Psoas muscle (tissue), 8 donors: ENCODE measurements at places on chromosomes 4 and X. TPM values are rescaled to one million over a fixed set of nuclear protein-coding genes. Genes with fewer than 3 reads are reported as not detected.

The BEX5 gene
- 0.19 TPM for polyA plus RNA-seq

The OTC gene
- polyA plus RNA-seq = 0.34 TPM

- no peaks in the 10 kb centered on the region for H3K4me1 ChIP-seq
- H3K4me3 ChIP-seq = peak within 1 kb of the TSS; percentile 84
- H3K27me3 ChIP-seq = no peaks in the 10 kb centered on the region
- H3K27ac ChIP-seq = peak within 1 kb of the TSS; percentile 79
- H3K36me3 ChIP-seq = no peaks in the 10 kb centered on the region
- DNase-seq = peak; percentile 88
Observed at GRCh38 chrX:46836701-46837557, at the start of gene RP2. Gene RP2 (plus strand): TSS chrX:46837043. CDS start chrX:46837101, 58 bp downstream.

The PRPS2 gene
- polyA plus RNA-seq = 1.1 TPM

DNA sequence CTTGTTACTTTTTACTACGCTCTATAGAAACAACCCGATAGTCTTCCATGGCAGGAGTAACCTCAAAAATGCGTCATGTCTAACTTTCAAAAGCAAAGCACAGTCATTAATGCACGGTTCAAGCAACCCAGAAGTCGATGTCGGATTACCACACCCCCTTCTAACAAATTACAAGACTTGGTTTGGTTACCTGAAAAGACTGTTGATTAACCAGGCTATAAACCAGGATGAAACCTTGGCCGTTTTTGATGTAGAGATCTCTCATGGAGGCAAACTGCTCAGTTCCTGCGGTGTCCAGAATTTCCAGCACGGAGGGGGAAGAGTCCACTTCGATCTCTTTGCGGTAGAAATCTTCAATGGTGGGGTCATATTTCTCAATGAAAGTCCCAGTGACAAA is 2.4 kb downstream of the RAP2C start:
- no peaks in the 10 kb centered on the region for H3K27me3 ChIP-seq
- H3K36me3 ChIP-seq = peaks cover 17% of the 10 kb centered on the region
- H3K27ac ChIP-seq = peak overlapping the region; percentile 93
- H3K4me1 ChIP-seq = peaks cover 12% of the 10 kb centered on the region

The NALF2 gene
- 0.26 TPM for polyA plus RNA-seq

DNA sequence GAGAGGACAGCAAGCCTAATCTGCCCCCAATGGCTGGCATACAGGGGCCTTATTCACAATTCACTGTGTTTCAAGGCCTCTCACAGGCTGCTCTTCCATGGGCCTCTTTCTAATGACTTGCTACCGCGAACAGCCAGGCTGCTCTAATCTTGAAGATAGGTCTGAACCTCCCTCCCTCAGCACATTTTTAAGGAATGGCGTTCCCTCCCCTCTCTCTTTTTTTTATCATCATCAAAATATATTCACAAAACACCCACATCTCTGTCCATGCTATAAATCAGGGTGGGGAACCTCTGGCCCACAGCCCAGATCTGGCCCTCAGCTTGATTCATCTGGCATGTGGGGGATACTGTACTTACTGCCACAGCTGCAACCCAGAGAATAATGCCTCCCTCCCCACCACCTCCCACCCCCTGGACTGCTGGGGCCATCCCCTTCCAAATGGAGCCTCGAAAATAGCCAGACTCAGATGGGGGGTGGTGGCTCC is 76.2 kb upstream of the PLAC1 start:
- no peaks in the 10 kb centered on the region for H3K36me3 ChIP-seq
- H3K27ac ChIP-seq = no peak overlapping the region
- H3K4me1 ChIP-seq = peaks cover 12% of the 10 kb centered on the region
- H3K27me3 ChIP-seq = no peaks in the 10 kb centered on the region

DNA sequence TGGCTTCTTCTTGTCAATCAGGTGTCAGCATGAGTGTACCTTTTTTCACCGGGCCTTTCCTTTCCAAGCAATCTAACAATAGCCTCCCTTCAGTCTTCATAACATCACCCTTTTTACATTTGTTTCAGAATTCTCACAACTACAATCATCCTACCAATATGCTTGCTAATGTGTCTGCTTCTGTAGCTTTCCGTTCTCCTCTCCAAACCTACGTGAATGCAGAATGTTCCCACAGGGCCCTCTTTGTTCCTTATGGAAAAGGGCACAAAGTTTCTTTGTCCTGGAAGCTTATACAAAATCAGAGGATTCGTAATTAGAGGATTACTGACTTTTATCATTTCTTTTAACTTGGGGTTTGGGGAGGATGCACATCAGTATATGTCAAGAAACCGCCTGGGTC is 461.8 kb downstream of the CENPC start:
- H3K36me3 ChIP-seq = no peaks in the 10 kb centered on the region
- no peak overlapping the region for H3K27ac ChIP-seq
- no peaks in the 10 kb centered on the region for H3K27me3 ChIP-seq
- no peaks in the 10 kb centered on the region for H3K4me1 ChIP-seq

GRCh38 chr4:139668658-139669201 is 3.1 kb downstream of the MGST2 start:
- H3K36me3 ChIP-seq = peaks cover 11% of the 10 kb centered on the region
- DNase-seq = no peak
- H3K4me1 ChIP-seq = peaks cover 35% of the 10 kb centered on the region
- H3K27ac ChIP-seq = no peak overlapping the region

DNA sequence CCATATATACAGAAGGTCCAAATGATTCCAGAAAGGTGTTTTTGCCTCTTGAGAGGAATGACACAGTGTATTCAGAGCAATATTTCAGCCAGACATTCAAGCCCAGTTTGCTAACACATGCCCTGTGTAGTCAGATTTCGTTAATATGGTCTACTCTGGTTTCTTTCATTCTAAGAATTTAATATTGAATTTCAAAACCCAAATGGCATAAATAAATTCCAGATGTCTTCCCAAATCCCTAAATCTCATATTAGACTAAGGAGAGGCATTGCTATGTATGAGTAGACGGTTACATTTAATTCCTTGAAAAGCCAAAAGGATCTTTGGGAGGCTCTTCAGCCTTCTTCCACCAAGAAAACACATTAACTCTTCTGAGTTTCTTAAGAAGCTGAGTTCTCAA is 66.3 kb upstream of the C1QTNF7 start:
- no peaks in the 10 kb centered on the region for H3K4me1 ChIP-seq
- H3K27me3 ChIP-seq = no peaks in the 10 kb centered on the region
- DNase-seq = no peak

The JAKMIP1 gene
- polyA plus RNA-seq = not detected

The GNPDA2 gene
- 4.6 TPM for polyA plus RNA-seq

- no peak for DNase-seq
- H3K4me3 ChIP-seq = no peak overlapping the region
- H3K27me3 ChIP-seq = no peaks in the 10 kb centered on the region
- no peaks in the 10 kb centered on the region for H3K4me1 ChIP-seq
- no peak overlapping the region for H3K27ac ChIP-seq
- no peaks in the 10 kb centered on the region for H3K36me3 ChIP-seq
Observed at GRCh38 chr4:141207961-141208360, 12.7 kb upstream of the ZNF330 start.

DNA sequence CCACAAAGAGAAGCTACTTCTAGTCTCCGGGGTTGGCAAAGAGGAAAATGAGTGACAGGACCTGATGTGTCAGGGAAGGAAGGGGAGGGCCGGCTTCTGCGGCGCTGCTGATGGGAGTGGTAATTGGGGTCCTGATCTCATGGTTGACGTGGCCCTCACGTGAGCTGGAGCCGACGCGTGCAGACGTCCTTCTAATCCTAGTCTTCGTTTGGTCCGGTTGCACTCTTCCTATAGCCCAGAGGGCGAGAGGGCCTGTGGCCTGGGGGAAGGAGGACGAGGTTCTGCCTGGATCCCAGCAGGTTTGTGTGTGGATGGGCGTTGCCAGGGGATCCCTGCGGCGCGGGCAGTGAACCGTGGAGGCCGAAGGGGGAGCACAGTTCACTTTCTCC is at the start of gene ARMCX1:
Gene ARMCX1, plus strand, starts transcription at position 186 of the 389 bp plus-strand sequence. CDS start 2,384 bp downstream, outside the sequence.
- H3K4me1 ChIP-seq = no peaks in the 10 kb centered on the region
- peak within 1 kb of the TSS; percentile 75 for H3K27ac ChIP-seq
- peak within 1 kb of the TSS; percentile 65 for H3K4me3 ChIP-seq
- H3K36me3 ChIP-seq = peaks cover 7% of the 10 kb centered on the region

DNA sequence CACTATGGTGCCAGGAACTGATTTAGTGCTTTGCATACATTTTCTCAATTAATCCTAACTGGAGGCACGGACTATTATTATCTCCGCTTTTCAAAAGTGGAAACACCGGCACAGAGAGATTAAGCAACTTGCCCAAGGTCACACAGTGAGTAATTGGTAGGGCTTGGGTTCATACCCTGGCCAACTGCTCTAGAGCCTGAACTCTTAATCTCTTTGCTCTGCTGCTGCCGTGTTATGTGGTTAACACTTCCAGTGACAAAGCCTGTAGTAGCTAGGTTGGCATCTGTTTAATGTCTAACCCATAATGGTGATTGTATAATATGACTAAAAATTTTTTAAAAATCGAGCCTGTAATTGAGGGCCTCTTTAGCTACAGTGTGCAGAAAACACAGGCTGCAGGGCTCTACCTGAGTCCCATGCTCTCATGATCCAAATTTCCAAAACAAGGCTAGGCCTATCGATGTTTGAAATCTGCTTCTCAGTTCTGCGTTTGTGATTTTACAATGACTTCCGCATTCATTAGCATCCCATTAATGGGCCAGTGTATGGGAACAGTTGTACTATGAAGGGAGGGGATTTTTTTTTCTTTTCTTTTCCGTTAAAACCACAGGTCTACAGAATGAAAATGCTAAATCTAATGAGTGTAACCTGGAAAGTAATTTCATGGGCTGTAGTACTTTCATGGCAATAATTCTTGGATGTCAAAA is 219.3 kb upstream of the JADE1 start:
- H3K27me3 ChIP-seq = no peaks in the 10 kb centered on the region
- peaks cover 22% of the 10 kb centered on the region for H3K4me1 ChIP-seq
- H3K36me3 ChIP-seq = no peaks in the 10 kb centered on the region
- no peak overlapping the region for H3K4me3 ChIP-seq
- no peak for DNase-seq

The PLAC1 gene
- polyA plus RNA-seq = 0.14 TPM

DNA sequence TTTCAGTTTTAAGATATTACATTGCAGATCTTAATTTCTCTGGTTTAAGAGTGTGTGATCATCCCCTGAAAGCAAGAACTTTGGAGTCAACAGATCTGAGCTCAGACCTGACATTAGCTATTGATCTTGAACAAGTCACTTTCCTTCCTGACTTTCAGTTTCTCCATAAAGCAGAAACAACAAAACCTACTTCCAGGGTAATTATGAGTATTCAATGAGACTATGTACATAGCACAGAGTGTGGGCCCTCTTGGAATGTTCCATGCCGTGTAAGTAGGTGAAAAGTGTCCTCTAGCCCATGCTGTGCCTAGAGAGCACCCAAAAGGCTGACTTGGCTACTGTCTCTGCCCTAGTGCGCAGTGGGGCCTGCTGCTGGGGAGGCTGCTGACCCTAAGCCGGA is 188.0 kb upstream of the RPL34 start:
- H3K4me1 ChIP-seq = no peaks in the 10 kb centered on the region
- DNase-seq = no peak
- H3K4me3 ChIP-seq = no peak overlapping the region
- no peak overlapping the region for H3K27ac ChIP-seq
- no peaks in the 10 kb centered on the region for H3K36me3 ChIP-seq
- H3K27me3 ChIP-seq = no peaks in the 10 kb centered on the region

GRCh38 chr4:145523117-145523516 is 41.5 kb downstream of the SMAD1 start:
- H3K27me3 ChIP-seq = no peaks in the 10 kb centered on the region
- no peak overlapping the region for H3K27ac ChIP-seq
- peaks cover 20% of the 10 kb centered on the region for H3K4me1 ChIP-seq
- no peaks in the 10 kb centered on the region for H3K36me3 ChIP-seq
- DNase-seq = no peak

DNA sequence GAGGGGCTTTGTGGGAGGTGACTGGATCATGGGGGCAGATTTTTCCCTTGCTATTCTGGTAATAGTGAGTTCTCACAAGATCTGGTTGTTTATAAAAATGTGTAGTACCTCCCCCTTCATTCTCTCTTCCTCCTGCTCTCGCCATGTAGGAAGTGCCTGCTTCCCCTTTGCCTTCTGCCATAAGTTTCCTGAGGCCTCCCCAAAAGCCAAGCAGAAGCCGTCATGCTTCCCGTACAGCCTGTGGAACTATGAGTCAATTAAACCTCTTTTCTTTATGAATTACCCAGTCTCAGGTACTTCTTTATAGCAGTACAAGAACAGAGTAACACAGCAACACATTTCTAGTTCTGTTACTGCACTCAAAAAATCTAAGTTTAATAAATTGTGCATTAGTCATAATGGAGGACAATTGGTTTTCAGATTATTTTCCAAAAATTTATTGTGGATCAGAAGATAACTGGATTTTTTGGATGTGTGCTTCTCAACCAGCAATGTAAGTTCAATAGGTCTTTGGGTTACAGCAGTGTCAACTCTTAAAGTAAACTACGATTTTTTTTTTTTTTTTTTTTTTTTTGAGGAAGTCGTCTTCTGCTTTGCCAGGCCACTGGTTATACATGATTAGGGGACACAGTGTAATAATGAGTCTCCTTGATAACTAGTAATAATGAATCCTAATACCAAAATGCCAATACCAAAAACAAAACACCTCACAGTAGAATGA is 69.9 kb downstream of the CHIC2 start:
- no peaks in the 10 kb centered on the region for H3K27me3 ChIP-seq
- H3K4me3 ChIP-seq = no peak overlapping the region
- H3K27ac ChIP-seq = no peak overlapping the region
- no peaks in the 10 kb centered on the region for H3K4me1 ChIP-seq
- no peak for DNase-seq

GRCh38 chr4:185202984-185203485 is 765 bp downstream of the CFAP97 start:
- peak overlapping the region; percentile 99 for H3K27ac ChIP-seq
- H3K4me3 ChIP-seq = peak overlapping the region; percentile 93
- no peaks in the 10 kb centered on the region for H3K27me3 ChIP-seq
- H3K36me3 ChIP-seq = no peaks in the 10 kb centered on the region

DNA sequence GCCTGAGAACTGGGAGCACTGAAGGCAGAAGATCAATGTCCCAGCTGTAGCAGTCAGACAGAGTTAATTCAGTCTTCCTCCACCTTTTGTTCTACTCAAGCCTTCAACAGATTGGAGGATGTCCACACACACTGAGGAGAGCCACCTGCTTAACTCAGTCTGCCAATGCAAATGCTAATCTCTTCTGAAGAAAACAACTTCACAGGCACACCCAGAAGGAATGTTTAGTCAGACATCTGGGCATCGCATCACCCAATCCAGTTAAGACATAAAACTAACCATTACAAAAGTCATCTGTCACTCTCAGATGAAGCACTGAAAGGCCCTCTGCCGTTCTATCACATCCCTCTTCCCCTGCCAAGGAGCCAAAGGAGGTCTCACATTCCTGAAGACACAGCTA is 173.7 kb downstream of the CENPC start:
- no peak overlapping the region for H3K4me3 ChIP-seq
- H3K27me3 ChIP-seq = no peaks in the 10 kb centered on the region
- H3K27ac ChIP-seq = no peak overlapping the region
- DNase-seq = no peak
